HAP-1 (cell line): ENCODE measurements at places on chromosomes 12 and 14.

DNA sequence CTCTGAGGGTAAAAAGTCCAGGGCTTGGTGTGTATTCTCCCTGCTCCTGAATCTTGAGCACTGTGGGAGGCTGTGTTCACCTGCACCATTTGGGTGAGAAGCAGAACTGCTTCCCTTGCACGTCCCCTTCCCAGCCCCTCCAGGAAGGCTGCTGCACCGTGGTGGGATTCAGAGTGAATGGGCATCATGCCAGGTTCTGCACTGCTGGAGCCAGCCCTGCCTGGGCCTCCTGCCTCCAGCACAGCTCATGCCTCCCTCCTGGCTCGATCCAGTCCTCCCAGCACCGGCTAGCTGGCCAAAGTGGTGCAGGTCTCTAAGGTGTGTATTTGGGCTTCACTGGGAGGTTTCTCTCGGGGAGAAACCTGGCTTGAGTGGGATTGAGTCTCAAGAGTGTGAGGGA, 54.9 kb downstream of the ANKRD9 start:
- DNase-seq: no peak

GRCh38 chr12:2347137-2347843, 294.5 kb downstream of the CACNA1C start:
- DNase-seq: no peak

GRCh38 chr12:99658671-99659349, 11.3 kb downstream of the GARIN6 start:
- DNase-seq: no peak

- DNase-seq: no peak
Measured at GRCh38 chr14:64940336-64940910, 2.1 kb downstream of the GPX2 start.

DNA sequence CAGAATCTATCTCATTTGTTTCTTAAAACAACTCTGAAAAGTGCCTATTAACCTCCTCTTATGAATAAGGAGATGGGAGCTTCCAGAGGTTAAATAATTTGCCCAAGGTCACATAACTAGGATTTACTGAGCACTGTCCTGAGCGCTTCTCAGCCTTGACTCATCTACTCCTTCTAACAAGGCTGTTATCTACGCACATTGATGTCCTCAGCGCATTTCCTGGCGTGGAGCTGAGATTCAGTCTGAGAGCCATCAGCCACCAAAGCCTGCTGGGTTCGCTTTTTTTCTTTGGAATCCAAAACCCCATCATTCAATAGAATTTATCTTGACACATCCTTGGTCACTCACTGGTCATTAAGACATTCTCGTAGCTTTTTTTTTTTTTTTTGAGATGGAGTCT, 29.3 kb downstream of the AK7 start:
- DNase-seq: no peak
